Muscle of leg (tissue), 16 donors: ENCODE measurements at places on chromosomes 7 and 10. TPM values are rescaled to one million over a fixed set of nuclear protein-coding genes. Genes with fewer than 3 reads are reported as not detected.

The TWIST1 gene
- 8.3 TPM for total RNA-seq

The TRIM8 gene
- total RNA-seq = 35.2 TPM

The MOGAT3 gene
- not detected for total RNA-seq

The MMP21 gene
- total RNA-seq = 0.18 TPM

The TFR2 gene
- 0.22 TPM for total RNA-seq

The KLF14 gene
- total RNA-seq = 0.98 TPM

The TET1 gene
- 20.6 TPM for total RNA-seq

The NUPR2 gene
- total RNA-seq = 0.18 TPM

The SLF2 gene
- 113 TPM for total RNA-seq

The ALOX5 gene
- 0.58 TPM for total RNA-seq

The RELN gene
- total RNA-seq = 9.3 TPM

The AOC1 gene
- 0.04 TPM for total RNA-seq

The NACAD gene
- 2.3 TPM for total RNA-seq

The IDI2 gene
- total RNA-seq = not detected

The SEMA4G gene
- 1.2 TPM for total RNA-seq

The GOLGA7B gene
- total RNA-seq = 0.04 TPM

The KAZALD1 gene
- total RNA-seq = 60.2 TPM

The SEC24C gene
- 44.6 TPM for total RNA-seq

The STEAP2 gene
- 7.1 TPM for total RNA-seq

The MPP7 gene
- 4.8 TPM for total RNA-seq

The ARHGAP22 gene
- 1.2 TPM for total RNA-seq

The MORN4 gene
- total RNA-seq = 3.8 TPM

The PLCE1 gene
- 31.7 TPM for total RNA-seq

The PILRA gene
- 1.3 TPM for total RNA-seq

The JAKMIP3 gene
- total RNA-seq = 0.27 TPM

The PRTFDC1 gene
- 14.0 TPM for total RNA-seq

The TRPV5 gene
- 0.04 TPM for total RNA-seq

The TMEM178B gene
- 0.62 TPM for total RNA-seq

The PLXNA4 gene
- total RNA-seq = 1.9 TPM

The TMEM139 gene
- total RNA-seq = 0.40 TPM

The RSPH10B2 gene
- total RNA-seq = 0.71 TPM

The CYP2E1 gene
- 0.98 TPM for total RNA-seq

The UCN3 gene
- total RNA-seq = not detected

The CAMK1D gene
- total RNA-seq = 5.1 TPM

The UBTD1 gene
- 10.6 TPM for total RNA-seq

The PAPOLB gene
- 0.22 TPM for total RNA-seq

The CFAP46 gene
- total RNA-seq = 0.22 TPM

The UPK3B gene
- total RNA-seq = 0.53 TPM

The GNB2 gene
- 49.5 TPM for total RNA-seq

The STYXL1 gene
- 17.9 TPM for total RNA-seq

The EEPD1 gene
- total RNA-seq = 10.8 TPM

The SORCS1 gene
- total RNA-seq = 2.4 TPM

The REEP3 gene
- total RNA-seq = 18.4 TPM

The CALHM1 gene
- not detected for total RNA-seq

The HOXA10 gene
- total RNA-seq = 21.2 TPM

The AKR1C8 gene
- 0.09 TPM for total RNA-seq

The MMD2 gene
- total RNA-seq = not detected

The AGAP5 gene
- total RNA-seq = 6.3 TPM

The TAS2R39 gene
- total RNA-seq = not detected

The FRAT1 gene
- total RNA-seq = 1.2 TPM

The PI4K2A gene
- 6.7 TPM for total RNA-seq

The MACC1 gene
- 0.09 TPM for total RNA-seq
